ENCODE measurements at places on chromosomes 16 and 17. TPM values are rescaled to one million over a fixed set of nuclear protein-coding genes. Genes with fewer than 3 reads are reported as not detected.

DNA sequence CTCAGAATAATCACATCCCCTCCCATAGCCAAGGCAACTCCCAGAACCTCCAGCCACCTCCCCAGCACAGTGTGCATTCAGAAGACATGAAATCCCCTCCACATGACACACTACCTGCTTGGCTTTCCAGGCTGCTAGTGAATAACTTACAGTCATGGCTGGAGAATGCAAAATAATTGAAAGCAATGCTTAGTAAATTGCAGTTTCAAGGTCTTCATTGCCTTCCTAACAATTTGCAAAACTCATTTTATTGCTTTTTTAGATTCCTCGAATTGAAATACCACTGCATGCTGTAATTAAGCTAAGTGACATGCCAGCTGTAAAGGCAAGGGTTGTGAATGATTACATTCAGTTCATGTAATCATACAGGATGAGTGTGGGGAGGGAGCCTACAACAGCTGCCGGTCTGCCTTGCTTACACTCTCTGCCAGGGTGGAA, 29.0 kb upstream of the HOXB13 start:
- no peaks in the 10 kb centered on the region for H3K4me1 ChIP-seq
- no peak overlapping the region for H3K4me3 ChIP-seq
- no peak overlapping the region for H3K27ac ChIP-seq
- H3K27me3 ChIP-seq: peaks cover 53% of the 10 kb centered on the region

DNA sequence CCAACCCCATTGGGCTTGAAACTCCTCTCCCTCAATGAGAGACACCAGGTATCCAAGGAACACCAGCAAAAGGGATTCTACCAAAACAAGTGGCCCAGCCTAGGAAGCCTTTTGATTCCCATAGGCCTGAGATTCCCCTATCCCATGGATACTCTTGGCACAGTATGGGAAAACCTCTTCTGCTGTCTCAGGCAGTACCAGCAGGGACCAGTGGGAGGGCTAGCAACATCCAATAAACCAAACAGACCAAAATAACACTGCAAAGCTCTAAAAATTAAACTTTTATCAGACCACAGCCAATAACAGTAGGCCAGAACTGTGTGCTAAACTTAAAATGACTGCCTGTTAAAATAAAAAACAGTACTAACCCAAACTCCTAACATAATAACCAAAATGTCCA, 153.9 kb upstream of the CES5A start:
- no peak overlapping the region for H3K27ac ChIP-seq
- peaks cover 4% of the 10 kb centered on the region for H3K27me3 ChIP-seq
- no peaks in the 10 kb centered on the region for H3K4me1 ChIP-seq
- no peak for DNase-seq

The CES3 gene
- 0.24 TPM for total RNA-seq

The SECTM1 gene
- total RNA-seq: 1.1 TPM

The MYH1 gene
- not detected for total RNA-seq

Data from CD8-positive, alpha-beta memory T cell (primary cell).